ENCODE measurements at places on chromosomes 7 and 10.

DNA sequence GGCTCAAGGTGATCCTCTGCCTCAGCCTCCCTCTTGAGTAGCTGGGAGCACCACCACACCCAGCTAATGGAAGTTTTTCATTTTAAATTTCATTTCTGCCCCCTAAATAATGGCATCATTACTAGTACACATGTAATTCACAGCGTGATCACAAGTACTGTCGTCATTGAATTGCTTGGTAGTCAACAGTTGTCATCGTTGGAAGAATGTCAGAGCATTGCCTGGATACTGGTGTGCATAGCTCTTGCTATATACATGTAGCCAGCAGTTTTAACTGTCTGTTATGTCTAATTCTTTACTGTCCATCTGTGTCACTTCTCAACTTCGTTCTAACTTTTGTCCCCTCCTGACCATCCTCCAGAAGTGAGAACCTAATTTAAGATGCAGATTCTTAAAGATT is 62.1 kb downstream of the CRPPA start:
- no peak for DNase-seq

DNA sequence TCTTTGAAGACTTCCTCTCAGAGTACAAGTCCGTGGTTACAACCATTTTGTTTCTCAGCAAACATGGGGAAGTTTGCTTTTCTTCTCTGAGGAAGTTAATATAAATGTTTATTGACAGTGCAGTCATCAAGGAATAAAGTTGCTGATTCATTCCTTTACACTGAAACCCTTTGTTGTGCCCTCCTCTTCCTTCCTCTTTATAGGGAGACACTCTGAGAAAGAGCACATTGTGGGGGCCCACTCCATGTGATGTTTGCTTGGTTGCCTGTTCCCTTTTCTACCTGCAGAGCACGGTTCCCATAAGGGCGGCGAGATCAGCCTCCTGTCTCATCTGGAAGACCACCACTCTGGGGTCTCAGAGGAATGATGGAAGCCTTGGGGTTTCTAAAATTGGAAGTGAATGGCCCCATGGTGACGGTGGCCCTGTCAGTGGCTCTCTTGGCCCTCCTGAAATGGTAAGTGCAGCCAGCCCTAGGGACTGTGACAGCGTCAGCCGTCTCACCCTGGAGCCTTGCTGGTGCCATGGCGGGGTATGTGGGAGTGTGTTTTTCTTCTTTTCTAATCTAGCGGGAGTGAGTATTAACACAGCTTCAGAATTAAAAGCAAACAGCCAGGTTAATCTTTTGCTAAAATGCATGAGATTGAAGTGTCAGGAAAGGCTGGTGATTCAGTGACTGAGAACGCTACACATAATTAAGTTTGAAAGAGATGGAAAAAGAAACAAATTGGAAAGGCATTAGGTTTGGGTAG is at the start of gene TBXAS1:
TBXAS1 (plus strand) TSS at position 240 of the 750 bp plus-strand sequence; CDS start at position 367, 127 bp downstream.
- peak; percentile 88 for DNase-seq

DNA sequence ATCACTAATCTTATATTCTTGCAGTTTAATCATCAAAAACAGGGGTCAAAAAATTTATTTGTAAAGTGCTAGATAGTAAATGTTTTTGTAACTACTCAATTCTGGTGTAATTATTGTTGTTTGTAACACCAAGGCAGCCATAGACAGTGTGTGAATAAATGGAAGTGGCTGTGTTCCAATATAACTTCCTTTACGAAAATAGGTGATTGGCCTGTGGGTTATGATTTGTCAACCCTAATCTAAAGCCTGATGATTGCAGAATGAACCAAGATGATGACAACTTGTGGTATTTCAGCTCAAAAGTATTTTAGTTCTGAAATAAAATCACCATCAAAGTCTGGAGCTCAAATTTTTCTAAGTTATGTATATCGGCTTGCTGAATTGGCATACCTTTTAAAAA is 34.4 kb upstream of the ETV1 start:
- DNase-seq, result no peak

DNA sequence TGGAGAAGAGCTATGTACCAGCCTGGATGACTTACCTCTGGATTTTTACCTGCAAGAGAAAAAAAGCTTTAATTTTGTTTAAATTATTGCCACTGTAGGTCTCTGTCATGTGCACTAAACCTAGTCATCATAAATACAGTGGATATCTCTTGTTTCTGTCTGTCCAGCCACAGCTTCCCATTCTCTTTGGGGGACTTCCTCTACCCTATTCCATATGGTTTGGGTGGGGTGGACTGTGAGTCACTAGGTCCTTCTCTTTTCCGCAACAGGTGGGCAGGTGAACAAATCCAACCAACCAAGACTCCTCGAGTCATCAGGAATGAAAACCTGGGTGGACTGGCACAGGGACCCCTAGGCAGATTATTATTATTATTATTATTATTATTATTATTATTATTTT is 87.3 kb upstream of the CYTH3 start:
- no peak for DNase-seq

DNA sequence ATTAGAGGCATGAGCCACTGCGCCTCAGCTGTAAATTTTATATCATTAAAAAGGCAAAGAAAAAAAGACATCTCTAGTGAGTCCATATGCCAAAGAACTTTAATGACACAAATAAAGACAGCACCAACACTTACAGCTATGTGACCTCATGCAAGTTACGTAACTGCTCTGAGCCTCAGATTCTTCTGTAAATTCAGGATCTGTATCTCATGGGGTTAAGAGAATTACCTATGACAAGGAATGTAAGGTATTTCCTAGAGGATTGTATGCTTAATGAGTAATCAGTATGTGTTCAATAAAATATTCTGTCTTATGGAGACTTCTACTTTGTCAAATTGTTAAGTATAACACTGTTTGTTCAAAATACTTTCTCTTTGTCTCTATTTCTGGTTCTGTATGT is 274.0 kb upstream of the GLI3 start:
- no peak for DNase-seq

DNA sequence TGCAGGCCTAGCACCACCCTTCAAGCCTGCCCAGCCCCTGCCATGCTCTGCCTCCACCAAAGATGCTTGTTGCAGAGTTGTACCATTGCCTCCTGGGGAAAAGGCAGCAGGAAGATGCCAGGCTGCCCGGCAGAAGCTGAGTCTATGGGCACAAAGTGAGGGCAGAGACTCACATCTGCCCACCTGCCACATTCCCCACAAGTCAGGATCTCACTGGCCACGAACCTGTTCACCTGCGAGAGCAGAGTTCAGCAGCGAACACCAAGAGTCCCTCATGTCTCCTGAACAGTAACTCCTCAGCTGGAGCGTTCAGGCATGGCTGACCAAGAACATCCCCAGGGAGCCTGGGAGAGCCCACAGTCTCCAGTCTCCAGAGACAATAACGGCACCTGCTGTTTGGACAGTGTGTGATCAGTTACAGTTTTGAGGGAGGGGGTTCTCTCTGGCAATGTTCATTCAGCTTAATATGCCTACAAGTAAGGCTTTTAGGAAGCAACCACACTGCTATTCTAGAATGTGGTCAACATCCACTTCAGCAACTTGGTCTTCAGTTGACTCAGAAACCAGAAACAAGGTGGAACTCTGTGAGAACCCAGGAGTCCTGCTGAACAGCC is 78.5 kb downstream of the GRID1 start:
- DNase-seq, result no peak

DNA sequence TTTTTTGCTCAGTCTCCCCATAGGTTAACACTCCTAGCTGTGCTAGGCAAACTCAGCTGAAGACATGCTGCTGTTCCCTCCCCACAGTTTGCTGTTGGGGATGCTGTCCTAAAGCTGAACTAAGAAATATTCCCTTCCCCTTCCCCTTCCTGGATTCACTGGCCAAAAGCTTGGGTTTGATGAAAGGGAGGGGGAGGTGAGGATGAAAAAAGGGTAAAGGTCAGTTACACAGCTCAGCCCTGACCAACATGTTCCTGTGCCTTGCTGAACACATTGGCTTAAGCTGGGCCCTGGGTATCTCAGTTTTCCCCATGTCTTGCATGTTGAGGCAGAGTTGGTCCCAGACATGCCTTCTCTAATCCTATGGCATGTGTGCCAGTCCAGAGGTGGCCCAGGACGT is 15.3 kb downstream of the CCM2 start:
- no peak for DNase-seq

DNA sequence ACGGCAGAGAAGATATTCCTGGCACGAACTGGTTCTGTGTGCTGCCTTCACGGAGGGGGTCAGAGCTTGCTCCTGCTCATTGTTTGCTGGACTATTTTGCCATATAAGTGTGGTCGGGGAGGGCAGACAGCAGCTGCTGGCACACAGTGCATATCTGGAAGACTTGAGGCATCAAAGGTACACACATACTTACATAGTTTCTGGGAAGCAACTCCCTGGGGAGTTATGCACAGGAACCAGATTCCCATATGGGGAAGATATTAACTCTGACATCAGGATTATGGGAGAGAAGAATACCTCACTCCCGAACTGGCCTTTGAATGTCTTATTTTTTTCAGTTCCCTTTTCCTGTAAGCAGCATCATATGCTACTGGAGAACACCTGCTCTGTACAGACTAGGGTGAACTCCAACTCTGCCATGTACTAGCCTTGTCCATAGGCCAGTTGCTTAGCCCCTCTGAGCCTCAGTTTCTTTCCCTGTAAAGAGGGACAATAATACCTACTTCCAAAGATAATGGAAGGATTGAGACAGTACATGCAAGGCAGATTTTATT is 41.5 kb downstream of the LGI1 start:
- no peak for DNase-seq

GRCh38 chr10:112926906-112927688 is 22.9 kb upstream of the TCF7L2 start:
- no peak for DNase-seq

DNA sequence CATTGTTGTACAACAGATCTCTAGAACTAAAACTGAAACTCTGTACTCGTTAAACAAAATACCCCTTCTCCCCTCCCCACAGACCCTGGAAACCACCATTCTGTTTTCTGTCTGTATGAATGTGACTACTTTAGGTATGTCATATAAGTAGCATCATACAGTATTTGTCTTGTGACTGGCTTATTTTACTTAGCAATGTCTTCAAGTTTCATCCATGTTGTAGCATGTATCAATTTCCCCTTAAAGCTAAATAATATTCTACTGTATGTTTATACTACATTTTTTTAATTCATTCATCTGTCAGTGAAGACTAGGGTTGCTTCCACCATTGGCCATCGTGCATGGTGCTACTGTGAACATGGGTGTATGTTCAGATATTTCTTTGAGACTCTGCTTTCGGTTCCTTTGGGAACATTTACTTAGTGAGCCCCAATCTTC is 71.2 kb upstream of the RPA3 start:
- DNase-seq, result no peak

- no peak for DNase-seq
Observed at GRCh38 chr10:103736763-103737162, 118.6 kb downstream of the SH3PXD2A start.

Measured in AML-193 (cell line).